ENCODE measurements at places on chromosomes 5 and 9. TPM values are rescaled to one million over a fixed set of nuclear protein-coding genes. Genes with fewer than 3 reads are reported as not detected.

DNA sequence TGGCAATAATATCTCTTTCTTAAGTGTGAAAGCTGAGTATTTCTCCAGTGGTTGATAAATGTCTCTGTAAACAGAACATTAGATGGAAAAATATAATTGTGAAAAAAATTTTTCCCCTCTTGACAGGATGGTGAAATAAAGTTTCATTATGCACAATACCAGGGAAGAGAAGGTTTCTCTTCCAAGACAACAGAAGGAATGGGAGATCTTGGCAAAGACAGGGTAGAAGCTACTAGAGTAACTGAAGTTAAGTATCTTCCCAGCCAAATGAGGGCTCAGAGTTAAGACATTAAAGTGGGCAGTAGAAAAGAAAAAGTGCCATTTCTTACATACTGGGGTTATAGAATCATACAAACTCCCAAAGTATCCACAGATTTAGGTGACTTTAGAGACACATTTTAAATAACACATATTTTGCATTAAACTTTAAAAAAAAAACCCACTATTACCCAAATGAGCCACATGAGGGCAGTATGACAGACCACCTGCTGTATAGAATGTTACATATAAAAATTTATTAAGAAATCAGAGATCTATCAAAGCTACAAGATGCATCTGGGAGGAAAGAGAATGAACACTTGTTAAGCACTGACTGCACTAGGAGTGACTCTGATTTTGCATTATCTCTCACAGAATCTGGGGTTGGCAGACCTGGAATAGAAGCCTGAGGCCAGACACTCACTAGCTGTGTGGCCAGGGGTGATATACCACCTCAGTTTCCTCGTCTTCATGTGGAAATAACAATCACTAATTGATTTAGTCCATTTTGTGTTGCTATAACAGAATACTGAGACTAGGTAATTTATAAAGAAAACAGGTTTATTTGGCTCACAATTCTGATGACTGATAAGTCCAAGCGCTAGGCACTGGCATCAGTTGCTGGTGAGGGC, 98.5 kb downstream of the ARSB start:
- peak; percentile 6 for DNase-seq

The HRCT1 gene
- 3.2 TPM for total RNA-seq

GRCh38 chr5:122200450-122200849, 71.1 kb downstream of the ZNF474 start:
- DNase-seq: no peak

GRCh38 chr9:98935071-98935505, 8.6 kb upstream of the COL15A1 start:
- DNase-seq: no peak

- no peak for DNase-seq
Observed at GRCh38 chr5:122863721-122864120, 18.3 kb downstream of the SNX24 start.

DNA sequence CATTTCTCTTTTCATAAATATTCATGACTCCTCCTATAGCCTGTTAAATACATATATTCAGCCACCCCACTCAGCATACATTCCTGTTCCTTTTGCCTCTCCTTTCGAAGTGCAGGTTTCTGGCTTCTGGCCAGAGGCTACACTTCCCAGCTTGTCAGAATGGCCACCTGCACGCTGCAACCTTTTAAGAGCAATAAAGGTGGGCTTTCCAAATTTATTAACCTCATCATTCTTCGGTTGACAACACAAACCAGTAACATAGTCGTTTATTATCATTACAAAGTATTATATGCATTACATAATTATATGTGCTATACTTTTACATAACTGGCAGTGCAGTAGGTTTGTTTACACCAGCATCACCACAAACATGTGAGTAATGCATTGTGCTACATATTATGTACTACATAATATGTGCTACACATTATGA, 16.5 kb upstream of the TMEM171 start:
- DNase-seq: no peak

The FSTL4 gene
- 15.0 TPM for total RNA-seq

- no peak for DNase-seq
Observed at GRCh38 chr5:172010278-172010677, 3.8 kb upstream of the FBXW11 start.

DNA sequence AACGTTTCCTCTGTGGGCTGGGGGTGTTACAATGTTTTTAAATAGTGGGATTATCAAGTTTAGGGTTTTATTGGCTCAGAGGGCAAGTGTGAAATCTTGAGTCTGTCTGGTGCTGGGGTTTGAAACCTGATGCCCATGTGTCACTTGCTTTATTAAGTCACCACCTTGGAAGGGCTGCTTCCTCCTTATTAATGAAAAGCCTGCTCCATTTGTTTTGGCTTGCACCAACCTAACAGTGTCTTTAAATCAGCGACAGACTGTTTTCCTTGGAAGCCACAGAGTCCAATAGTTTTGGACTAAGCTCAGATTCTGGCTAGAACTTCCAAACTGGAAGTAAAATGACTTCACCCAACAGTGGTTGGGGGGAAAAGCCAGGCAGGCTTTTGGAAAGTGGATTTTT, 10.7 kb upstream of the PALM2AKAP2 start:
- peak; percentile 35 for DNase-seq

GRCh38 chr5:123450640-123451039, 27.4 kb upstream of the CEP120 start:
- DNase-seq: no peak

DNA sequence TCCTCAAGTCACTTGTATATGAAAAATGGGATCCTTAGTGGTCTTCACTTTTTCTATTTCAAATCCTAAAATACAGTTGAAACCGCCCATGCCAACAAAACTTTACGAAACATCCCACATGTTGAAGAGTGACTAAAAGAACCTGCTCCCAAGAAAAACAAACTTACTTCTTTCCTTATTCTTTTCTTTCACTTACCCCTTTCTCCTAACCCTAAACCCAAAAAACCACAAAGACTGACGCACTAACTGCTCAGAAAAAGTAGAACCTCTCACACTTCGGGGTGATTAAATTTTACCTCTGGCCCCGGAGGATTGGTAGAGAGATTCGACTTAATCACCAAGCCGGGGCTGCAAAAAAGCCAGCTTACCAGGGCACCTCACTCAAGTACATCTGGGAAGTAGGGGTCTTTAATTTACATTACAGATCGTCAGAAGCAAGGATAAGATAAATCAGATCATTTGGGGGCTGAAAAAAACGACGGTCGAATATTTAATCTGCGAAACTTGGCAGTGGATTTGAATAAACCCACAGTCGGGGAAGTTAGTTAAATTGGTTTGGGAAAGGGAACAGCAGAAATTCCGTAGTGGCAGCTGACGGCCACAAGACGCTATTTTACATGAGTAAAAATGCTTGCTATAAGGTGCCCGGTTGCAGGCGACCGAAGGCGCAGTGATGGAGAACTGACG, 1.3 kb downstream of the CDO1 start:
- no peak for DNase-seq

GRCh38 chr5:97838214-97838613, 655.2 kb upstream of the RIOK2 start:
- DNase-seq: peak; percentile 45

The TXNDC8 gene
- total RNA-seq: not detected

DNA sequence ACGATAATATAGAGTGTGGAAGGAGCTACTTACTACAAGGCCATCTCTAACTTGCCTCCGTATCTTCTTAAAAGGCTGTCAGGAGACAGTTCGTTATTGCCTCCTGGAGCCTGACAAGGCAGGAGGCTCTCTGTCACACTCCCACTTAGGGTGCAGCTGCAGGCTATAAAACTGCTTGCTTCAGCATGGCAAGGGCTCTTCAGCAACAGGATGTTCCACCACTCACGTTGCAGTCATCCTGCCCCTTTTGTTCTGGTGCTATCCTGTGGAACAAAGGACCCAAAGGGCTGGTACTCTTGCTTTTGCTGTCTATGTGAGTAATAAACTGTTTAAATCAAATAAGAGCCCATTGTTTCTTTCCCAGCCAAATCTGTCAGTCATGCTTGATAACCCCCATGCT, 508.9 kb downstream of the NTRK2 start:
- no peak for DNase-seq

The AGXT2 gene
- not detected for total RNA-seq

The AJM1 gene
- 2.7 TPM for total RNA-seq

- DNase-seq: no peak
Observed at GRCh38 chr5:34915856-34916192, 313 bp downstream of the BRIX1 start.

The PPP3R2 gene
- not detected for total RNA-seq

GRCh38 chr5:97010606-97011005, 74.7 kb downstream of the LNPEP start:
- no peak for DNase-seq
